ENCODE measurements at places on chromosomes 12 and 14. TPM values are rescaled to one million over a fixed set of nuclear protein-coding genes. Genes with fewer than 3 reads are reported as not detected.

Gene DCAF5
- 71.4 TPM for total RNA-seq

Gene NTF3
- total RNA-seq: 0.58 TPM

Gene ZNF26
- 13.4 TPM for total RNA-seq

Gene SELPLG
- 6.5 TPM for total RNA-seq

Gene NOP9
- total RNA-seq: 29.2 TPM

Gene CCDC197
- total RNA-seq: not detected

Gene NUBPL
- total RNA-seq: 10.8 TPM

Gene CLEC2A
- not detected for total RNA-seq

DNA sequence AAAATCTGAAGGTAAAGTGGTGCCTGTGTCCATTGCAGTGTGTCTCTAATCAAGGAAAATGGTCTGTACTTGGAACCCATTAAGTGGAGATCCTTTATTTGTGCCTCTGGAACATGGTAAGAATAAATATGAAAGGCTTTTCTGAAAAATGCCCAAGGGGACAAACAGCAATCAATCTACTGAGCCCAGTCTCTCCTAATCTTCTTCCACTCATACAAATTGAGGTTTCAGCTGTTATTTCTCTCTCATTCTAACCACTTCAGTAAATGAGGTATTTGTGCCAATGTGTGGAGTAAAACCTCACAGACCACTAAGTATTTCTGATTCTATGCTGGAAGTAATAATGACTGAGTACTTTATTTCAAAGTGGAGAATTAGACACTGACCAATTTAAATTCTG lies 82.3 kb upstream of the ST8SIA1 start:
- no peak for DNase-seq

- DNase-seq: no peak
These were observed 7.8 kb downstream of the RNF41 start for GRCh38 chr12:56213878-56214277.

DNA sequence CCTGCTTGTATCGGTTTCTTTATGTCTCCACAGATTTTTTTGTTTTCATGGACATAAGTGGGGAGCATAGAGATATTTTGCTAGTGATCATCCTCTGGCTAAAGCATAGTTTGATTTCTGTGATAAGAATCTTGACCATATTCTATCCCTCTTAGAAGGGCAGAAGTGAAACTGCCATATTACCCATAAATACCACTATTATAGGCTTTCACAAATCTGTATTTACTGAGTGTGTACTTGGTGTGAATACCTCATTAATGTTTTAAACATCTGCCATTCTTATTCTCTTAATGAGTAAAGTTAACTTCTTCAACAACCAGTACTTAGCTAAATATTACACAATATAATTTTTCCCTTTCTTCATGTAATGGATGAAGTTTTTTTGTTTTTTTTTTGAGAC lies 16.1 kb downstream of the WNK1 start:
- DNase-seq: no peak

DNA sequence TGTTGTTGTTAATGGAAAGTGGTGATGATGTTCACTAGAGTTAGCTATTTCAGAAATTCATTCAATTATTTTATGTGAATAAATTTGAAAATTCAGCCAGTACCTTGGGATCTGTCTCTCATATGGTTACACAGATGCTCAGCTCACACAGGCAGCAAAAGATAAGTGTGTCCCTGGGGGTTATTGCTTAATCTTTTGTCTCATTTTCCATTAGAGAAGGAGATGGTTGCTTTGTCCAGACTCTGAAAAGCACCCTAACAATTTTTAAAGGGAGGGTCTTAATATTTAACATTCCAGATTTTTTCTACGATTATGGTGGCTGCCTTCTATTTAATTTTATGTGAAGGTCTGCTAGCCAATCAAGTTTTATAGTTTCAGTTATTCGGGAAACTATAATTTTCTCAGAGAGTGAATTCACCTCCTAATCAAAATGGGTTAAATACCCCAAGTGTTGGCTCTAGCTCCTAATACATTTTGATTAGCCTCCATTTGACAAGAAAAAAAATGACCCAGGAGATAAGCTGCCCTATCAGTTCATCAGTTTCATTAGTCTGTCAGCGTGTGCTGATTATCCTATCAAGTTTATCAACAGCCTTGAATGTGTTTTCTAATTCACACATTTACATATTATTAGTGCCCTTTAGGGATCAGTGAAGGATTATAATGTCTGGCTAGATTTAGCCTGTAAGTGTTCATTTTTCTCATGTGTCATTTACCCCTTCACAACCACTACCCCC lies 282.1 kb downstream of the TMTC2 start:
- DNase-seq: no peak

GRCh38 chr14:91396959-91397815 lies 20.4 kb downstream of the CCDC88C start:
- DNase-seq: peak; percentile 90

DNA sequence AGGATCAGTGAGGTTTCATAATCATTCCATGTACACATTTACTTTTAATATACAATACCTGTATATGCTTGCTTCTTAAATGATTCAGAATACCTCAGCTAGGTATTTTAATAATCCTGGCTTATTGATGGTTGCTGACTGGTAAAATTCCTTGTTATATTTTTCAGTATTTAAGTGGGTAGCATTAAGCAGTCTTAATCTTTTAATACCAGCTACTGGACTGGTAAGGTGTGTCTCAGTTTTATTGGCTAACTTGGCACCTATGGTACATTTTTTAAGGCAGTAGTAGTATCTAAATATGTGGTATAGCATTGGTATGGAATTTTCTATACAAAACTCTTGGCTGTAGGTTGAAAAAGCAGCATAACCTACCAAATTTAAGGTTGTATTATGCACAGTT lies 96.6 kb downstream of the RAD52 start:
- DNase-seq: no peak

- no peak for DNase-seq
These were observed 112.0 kb downstream of the DENND5B start for GRCh38 chr12:31478898-31479297.

- no peak for DNase-seq
These were observed 110.2 kb downstream of the PLXNC1 start for GRCh38 chr12:94258593-94258992.

DNA sequence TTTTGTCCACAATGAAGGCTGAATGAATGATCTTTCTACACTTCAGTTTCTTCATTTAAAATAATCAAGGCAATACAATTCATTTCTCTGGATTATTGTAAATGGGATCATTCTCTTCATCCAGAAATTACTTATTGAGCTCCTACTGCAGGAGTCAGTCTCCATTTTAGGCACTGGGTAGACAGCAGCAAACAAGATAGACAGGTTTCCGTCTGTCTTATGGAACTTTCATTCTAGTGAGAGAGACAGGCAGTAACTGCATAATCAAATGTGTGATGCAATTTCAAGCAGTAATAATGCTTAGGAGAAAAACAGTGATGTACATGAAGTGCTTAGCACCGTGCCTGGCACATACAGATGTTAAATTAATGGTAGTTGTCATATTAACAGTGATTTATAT lies 118.9 kb downstream of the SUDS3 start:
- no peak for DNase-seq

DNA sequence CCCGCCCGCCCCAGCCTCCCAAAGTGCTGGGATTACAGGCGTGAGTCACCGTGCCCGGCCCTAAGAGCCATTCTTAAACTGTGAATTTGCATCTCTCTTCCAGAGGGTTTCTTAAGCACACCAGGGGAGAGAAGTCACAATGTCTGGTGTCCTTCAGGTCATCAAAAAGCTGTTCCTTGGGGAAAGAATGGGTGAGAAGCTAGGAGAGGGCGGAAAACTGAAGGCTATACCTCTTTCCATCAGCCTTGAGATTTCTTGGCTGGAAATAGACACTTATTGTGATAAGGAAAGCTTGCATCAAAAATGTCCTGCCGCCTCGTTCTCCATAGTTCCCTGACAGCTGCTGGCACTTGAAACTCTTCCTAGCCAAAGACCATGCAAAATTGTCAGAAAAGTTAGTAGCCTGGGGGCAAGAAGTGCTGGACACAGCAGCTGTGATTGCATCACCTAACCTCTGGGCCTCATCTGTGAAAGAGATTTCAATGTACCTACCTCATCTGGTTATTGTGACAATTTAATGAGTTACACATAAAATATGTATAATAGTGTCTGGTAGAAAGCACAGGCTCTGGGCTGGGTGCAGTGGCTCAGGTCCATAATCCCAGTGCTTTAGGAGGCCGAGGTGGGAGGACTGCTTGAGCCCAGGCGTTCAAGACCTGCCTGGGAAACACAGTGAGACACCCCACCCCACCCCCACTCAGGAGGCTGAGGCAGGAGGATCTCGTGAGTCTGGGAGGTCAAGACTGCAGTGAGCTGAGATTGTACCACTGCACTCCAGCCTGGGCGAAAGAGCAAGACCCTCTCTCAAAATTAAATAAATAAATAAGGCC lies 9.7 kb upstream of the UBC start:
- no peak for DNase-seq

DNA sequence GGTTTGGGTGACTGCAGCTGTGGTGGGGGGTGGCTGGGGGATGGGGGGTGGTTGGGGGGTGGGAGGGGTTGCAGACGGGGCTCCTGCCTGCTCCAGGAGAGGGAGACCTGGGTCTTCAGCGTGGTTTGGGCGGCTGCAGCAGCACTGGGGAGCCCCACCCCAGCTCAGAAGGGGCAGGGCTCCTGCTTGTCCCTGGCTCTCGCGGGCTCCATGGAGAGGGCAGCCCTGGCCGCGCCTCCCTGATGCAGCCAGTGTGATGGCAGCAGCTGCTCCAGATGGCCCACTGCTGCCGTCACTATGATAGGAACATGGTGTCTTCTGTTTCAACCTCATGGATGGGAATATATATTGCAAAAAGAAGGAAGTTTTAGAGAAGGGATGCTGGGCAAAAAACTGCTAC lies 22.9 kb downstream of the TRHDE start:
- peak; percentile 40 for DNase-seq

DNA sequence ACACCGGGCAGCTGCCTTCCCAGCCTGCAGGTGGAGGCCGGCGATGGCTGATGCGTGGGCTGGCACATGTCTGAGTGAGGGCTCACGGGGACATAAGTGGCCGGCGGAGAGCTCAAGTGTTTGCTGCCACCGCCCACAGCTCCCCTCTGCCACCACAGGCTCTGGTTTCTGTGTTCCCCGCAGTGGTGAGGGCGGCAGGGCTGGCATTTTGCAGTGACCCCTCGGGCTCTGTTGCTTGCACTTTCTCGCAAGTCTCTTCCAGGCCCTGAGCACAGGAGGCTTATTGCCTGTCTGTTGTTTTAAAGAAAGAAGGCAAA lies 271.0 kb upstream of the RTL1 start:
- DNase-seq: no peak
